ENCODE measurements at places on chromosomes 1 and 21.

- DNase-seq: no peak
Measured at GRCh38 chr1:121417325-121417923, 232.6 kb downstream of the SRGAP2C start.

DNA sequence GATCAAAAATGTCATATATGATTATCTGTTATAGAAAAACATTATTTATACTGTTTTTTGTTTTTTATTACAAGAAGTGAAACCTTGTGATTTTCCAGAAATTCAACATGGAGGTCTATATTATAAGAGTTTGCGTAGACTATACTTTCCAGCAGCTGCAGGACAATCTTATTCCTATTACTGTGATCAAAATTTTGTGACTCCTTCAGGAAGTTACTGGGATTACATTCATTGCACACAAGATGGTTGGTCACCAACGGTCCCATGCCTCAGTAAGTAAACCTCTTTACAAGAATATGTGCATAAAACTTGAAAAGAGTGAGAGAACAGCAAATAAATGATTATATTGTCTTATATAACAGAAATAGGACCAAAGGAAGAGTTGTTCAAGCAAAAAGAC lies 14.5 kb downstream of the CFHR4 start:
- DNase-seq: no peak

DNA sequence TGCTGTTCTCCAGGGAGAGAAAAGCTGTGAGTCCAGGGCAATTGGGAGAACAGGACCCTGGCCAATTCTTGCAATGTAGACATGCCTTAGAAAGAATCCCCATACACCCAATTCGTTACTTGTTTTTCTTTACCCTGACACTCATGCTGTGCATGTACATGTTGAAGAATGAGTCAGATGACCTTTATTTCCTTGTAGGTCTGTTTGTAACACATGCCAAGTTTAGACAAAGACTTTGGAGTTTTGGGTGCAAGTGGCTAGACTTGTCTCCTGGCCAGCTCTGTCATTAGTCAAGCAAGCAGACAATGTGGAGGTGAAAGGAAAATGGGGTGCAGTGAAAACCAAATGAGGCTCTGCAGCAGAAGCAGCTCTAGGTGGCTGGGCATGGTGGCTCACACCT lies 38.1 kb downstream of the GNPAT start:
- DNase-seq: no peak

DNA sequence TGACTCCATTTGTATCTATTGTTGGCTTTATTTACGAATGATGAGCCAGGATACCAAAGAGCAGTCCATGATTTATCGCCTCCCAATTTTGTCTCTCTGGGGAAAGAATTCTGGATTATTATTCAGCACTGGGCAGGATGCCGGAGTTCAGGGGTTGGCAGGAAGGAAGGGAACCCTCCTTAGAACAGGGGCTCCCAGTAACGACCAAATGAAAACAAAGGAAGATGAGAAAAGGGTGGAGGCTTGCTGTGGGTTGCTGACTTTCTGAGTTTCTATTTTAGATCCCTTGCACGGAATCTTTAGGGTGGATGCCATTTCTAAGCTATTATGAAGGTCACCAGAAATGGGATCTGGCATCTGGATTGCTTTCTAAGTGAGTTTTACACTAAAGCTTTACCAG lies 231.2 kb upstream of the LYPLAL1 start:
- no peak for DNase-seq

DNA sequence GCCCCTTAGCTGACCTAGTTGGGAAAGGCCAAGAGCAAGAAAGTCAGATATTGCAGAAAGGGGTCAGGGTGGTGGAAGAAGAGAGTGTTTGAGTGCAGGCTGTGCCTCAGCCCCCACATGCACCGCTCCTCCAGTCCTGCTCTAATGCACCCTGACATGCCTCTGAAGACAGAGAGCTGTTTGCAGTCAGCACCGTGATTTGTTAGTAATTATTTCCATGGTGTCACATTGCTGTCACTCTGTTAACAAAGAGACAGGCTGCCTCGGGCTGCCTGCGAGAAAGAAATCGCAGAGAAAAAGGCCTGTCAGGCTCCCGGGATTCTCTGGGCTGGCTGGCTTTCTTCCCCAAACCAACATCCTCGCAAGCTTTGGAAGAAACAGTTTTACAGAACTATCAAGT lies 58.3 kb downstream of the ERI3 start:
- DNase-seq: no peak

- no peak for DNase-seq
Measured at GRCh38 chr21:35796844-35797243, 263.5 kb downstream of the SETD4 start.

DNA sequence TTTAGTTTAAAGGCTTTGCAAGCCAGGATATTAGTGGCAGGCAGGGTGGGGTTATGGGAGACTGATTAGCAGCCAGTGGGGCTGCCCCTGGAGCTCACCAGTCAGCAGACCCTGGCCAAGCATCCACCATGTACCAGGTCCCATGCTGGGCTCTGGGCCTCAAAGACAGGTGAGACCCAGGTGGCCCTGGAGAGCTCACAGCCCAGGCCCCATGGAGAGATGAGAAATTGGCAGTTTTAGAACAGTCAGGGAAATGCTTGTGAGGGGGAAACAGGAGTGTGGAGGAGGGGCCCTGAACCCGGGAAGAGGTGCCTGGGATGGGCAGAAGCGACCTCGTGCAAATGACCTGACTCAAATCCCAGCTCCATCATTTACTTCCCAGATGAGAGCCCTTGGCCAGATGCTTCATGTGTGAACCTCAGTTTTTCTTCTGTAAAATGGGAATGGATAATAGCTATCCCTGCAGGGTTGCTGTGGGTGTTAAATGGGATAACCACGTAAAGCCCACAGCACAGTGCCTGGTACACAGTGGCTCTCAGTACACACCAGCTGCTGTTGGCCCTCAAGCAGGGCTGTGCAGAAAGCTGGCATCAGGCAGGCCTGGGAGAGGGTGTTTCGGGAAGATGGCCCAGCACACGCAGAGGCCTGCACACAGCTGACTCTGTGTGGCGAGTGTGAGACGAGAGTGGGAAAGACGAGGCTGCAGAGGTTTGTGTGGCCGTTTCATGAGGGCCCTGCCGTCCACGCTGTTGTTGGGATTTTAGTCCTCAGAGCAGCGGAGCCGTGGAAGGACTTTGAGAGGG lies 518.5 kb downstream of the PTPRU start:
- DNase-seq: no peak
